ENCODE measurements at places on chromosomes 5 and 9. TPM values are rescaled to one million over a fixed set of nuclear protein-coding genes. Genes with fewer than 3 reads are reported as not detected.
A peak's percentile ranks its signal among the peaks of the same experiment; 100 is the strongest.

Gene CDC20B
- total RNA-seq: not detected

DNA sequence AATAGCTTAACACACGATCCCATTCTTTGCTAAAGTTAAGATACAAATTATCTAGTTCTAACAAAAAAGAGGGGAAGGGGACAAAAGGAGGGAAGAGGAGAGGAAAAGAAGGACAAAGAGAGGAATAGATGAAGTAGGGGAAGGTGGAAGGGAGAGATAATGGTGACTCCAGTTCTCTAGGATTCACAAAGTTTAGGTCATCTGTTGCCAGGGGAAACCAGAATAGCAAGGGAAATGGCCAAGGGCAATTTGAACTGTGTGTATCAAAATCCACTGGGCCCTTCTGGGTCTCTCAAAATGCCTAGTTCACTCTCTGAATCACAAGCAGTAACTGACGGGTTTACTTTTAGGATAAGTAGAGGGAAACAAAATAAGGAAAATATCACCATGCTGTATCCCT lies 7.6 kb downstream of the SLC24A2 start:
- DNase-seq: no peak

DNA sequence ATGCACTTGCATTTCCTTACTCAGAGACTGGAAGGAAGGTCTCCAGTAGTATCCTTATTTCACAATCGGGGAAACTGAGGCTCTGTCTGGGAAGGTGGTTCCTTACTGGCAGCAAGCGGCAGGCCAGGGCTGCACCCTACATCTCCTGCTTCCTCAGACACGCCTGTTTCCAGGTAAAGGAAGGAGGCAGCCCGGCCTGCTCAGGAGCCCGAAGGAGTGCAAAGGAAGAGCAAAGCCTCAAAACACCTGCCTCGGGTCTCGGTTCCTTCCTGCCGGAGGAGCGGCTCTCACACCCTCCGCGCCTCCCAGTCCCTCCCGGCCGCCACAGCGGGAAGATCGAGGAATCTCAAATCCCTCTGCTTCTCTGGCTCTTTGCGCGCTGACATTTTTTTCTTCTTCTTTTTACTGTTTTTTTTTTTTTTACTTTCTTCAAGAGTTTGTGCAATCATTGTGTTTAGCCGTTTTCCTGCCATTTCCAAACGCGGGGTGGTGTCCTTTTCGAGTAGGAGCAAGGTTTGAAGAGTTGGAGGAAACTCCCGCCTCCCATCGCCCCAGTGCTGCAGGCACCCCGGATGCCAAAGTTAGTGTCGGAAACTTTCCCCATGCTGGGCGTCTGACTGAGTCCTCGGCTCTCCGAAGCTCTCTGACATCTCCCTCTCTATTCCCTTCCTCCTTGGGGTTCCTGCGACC lies 1.0 kb downstream of the GGTA1 start:
- DNase-seq: peak; percentile 6

DNA sequence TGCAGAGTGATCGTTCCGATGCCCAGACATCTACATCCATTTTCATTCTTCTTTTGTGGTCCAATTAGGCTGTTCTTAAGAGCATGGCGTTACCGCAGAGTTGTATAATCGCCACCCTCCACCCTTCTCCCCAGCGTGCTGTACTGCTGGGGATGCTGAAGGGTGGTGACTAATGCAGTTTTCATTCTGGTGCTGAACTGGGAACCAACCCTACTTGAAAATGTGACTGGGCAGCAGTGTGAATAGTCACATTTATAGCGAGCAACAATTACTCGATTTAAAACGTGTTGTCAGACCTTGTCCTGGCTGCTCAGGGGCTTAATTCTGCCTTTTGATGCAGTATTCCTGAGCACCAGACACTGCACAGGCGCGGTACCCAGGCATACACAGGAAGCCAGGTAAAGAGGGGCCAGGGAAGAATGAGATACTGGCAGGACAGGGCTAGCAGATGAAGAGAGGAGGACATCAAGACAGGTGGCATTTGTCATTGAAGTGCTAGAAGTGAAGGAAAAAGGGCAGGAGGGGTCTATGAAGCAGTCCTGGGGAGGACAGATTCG lies 719 bp upstream of the ISCA1 start:
- no peak for DNase-seq

GRCh38 chr5:54718656-54719055 lies 201.1 kb downstream of the SNX18 start:
- DNase-seq: no peak

Gene PCDHB14
- total RNA-seq: 7.7 TPM

Gene OR13D1
- not detected for total RNA-seq

Gene TMC1
- total RNA-seq: not detected

DNA sequence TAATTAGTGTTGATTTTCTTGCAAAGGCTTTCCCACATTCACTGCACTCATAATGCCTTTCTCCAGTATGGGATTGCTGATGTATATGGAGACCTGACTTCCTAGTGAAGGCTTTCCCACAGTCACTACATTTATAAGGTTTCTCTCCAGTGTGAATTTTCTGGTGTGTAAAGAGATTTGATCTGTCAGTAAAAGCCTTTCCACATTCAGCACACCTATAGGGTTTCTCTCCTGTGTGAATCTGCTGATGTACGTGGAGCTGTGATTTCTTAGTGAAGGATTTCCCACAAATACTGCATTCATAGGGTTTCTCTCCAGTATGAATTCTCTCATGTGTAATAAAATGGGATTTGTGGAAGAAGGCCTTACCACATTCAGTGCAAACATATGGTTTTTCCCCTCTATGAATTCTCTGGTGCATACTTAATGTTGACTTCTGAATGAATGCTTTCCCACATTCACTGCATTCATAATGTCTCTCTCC lies 31.1 kb downstream of the ZNF484 start:
- peak; percentile 21 for DNase-seq

Data from Caki2 (cell line).